ENCODE measurements at places on chromosomes 16 and 17.

DNA sequence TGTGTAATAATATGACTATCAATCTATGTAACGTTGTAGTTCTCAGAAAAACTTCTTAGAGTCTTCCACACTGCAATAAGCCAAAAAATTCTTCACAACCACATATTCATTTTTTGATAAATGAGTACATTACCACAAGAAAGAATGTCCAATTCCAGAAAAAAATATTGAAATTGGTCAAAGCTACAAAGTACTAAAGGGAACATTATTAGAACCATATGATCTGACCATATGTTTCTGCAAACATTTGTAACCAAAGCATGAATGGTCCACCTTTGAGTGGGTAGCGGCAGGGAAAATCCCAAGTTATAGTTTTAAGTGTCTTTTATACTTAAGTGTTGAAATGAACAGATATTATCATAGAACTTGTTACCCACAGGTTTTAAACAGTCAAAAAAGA lies 71.7 kb upstream of the NACA2 start:
- DNase-seq, result no peak

GRCh38 chr17:76493505-76494167 lies 7.6 kb downstream of the RHBDF2 start:
- DNase-seq, result no peak

GRCh38 chr17:75013092-75013559 lies 656 bp downstream of the MRPL58 start:
- DNase-seq, result no peak

- no peak for DNase-seq
These were observed 219.9 kb downstream of the C16orf78 start for GRCh38 chr16:49593424-49594040.

- no peak for DNase-seq
These were observed 53.4 kb downstream of the PIMREG start for GRCh38 chr17:6497496-6498221.

DNA sequence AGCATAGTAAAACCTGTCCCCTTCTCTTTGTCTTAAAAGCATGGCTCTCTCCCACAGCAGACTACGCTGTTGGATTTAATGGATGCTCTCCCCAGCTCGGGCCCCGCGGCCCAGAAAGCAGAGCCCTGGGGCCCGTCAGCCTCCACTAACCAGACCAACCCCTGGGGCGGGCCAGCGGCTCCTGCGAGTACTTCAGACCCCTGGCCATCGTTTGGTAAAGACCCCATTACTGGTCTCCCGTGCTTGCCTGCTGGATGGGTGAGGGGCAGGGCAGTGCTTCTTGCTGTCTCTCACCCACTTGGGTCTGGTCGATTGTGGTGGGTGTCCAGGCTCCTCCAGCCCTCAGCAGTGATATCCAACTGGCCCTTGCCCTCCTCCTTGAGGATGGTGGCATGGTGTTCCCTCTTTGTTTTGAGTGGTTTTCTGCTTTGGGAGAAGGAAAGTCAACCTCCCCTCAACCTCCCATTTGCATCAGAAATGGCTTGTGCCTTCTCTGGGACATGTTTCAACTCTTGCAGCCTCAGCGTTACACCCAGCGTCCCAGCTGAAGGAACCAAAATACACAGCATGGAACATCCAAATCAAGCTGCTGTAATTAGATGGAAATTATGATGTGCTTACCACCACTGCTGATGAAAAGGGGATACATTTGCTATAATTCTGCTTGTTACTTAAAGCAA lies 49.3 kb downstream of the B9D1 start:
- no peak for DNase-seq

DNA sequence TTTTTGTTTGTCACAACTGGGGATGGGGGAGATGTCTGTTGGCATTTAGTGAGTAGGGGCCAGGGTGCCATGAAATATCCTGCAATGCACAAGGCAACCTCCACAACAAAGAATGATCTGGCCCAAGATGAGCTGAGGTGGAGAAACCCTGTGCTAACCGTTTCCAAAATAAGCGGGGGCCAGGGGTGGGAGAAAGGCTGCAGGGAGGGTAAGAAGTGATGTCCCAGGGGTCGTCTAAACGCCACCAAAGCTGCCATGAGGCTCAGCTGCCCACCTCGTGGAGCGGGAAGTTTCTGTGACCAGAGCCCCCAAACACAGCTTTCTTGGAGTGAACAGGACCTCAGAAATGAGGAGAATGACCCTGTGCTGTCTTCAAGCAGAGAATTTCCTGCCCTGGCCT lies 76.5 kb upstream of the CDH5 start:
- no peak for DNase-seq

DNA sequence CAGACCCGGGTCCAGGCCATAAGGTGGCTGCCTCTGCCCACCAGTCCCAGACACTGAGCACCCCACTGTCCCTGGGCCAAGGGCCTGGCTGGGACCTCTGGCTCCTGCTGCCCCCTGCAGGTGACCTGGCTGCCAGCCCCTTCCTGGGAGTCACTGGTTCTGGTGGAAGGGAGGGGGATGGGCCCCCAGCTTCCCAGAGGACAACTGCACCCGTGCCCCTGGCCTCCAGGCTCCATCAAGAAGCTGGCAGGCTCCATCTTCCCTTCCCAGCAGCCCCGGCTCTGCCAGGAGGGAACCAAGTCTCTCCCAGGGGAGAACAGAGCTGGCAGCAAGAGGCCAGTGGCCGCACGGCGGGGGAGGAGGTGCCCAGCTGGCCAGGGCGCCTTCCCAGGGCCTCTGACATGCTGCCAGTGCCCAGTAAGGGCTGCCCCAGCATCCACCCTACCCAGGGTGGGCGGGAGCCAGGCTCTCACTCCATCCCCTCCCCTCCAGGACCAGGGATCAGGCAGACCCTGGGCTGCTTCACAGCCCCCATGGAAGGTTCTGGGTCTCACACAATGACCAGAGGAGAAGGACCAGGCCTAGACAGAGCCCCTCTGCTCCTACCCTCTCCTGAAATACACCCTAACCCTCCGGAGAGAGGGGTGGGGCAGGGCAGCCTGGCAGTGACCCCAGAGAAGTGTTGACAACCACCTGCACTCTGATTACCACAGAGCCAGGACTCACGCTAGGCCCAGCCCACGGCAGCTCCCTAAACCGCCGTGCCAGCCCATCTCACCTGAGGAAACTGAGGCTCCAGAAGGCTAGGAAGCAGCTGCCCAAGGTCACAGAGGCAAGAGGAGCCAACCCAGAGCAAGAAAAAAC lies 3.6 kb downstream of the CLUH start:
- no peak for DNase-seq

GRCh38 chr16:82061861-82062525 lies 26.9 kb downstream of the HSD17B2 start:
- no peak for DNase-seq

GRCh38 chr16:2426941-2427361 lies 2.3 kb upstream of the CCNF start:
- DNase-seq, result no peak

DNA sequence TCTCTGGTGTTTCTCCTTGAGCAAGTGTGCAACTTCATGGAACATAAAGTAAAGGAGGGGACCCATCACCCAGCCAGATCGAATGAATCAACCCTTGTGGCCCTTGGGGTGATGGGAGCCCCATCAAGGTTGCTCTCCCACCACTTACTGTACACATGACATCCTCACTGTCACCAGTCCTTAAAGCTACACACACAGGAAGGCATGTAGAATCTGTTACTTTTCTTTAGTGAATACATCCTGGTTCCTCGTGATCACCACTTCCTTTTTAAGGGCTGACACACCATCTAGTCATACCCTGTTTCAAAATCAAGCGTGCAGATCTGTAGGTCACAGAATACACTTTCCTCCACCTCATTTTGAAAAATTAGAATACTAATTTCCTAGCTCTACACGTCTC lies 22.6 kb upstream of the MPHOSPH6 start:
- DNase-seq, result peak; percentile 1

All from stimulated activated CD8-positive, alpha-beta memory T cell treated with anti-CD3 and anti-CD28 coated beads, Interleukin-4, amount 100 ng/mL, for 4 hours (primary cell).